ENCODE measurements at places on chromosomes 12 and 14. TPM values are rescaled to one million over a fixed set of nuclear protein-coding genes. Genes with fewer than 3 reads are reported as not detected.

ZDHHC22 gene
- not detected for total RNA-seq

GALC gene
- total RNA-seq, result 26.6 TPM

MBD6 gene
- total RNA-seq, result 97.4 TPM

RBP5 gene
- 1.3 TPM for total RNA-seq

KRT6C gene
- total RNA-seq, result not detected

Measured in CD4-positive, alpha-beta memory T cell (primary cell).